ENCODE measurements at places on chromosomes 2 and 18. TPM values are rescaled to one million over a fixed set of nuclear protein-coding genes. Genes with fewer than 3 reads are reported as not detected.

The MYO5B gene
- 0.13 TPM for total RNA-seq

The CNTNAP5 gene
- not detected for total RNA-seq

The SNTG2 gene
- not detected for total RNA-seq

The FIGN gene
- 2.8 TPM for total RNA-seq

The FBXO15 gene
- total RNA-seq, result 1.3 TPM

The ERFE gene
- total RNA-seq, result not detected

The ST6GAL2 gene
- 0.42 TPM for total RNA-seq

The CERKL gene
- total RNA-seq, result 0.09 TPM

The SPDYA gene
- not detected for total RNA-seq

The PAIP2B gene
- 0.17 TPM for total RNA-seq

DNA sequence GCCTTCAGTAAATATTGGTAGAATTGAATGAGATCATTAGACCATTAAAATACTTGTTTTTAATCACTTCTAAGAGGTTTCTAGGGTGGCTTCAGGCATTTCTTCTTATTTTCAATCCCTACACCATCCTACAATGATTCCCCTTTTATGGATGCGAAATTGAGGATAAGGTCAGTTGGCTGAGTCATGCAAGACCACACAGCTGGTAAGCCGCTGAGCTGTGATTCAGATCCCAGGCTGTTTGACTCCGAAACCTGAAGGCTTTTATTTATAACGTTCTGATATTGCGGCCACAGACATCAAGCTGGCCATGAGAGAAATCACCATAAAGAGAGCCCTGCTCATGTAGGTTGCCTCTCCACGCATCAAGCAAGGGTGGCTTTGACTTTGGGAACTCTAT lies 133.4 kb downstream of the VAPA start:
- H3K4me1 ChIP-seq, result peaks cover 21% of the 10 kb centered on the region
- H3K27ac ChIP-seq, result no peak overlapping the region
- H3K36me3 ChIP-seq, result peaks cover 4% of the 10 kb centered on the region

GRCh38 chr18:26468931-26469340 lies 79.4 kb downstream of the KCTD1 start:
- peaks cover 21% of the 10 kb centered on the region for H3K36me3 ChIP-seq
- H3K27ac ChIP-seq, result no peak overlapping the region
- peaks cover 24% of the 10 kb centered on the region for H3K4me1 ChIP-seq
- no peak overlapping the region for H3K4me3 ChIP-seq
- H3K27me3 ChIP-seq, result no peaks in the 10 kb centered on the region
- DNase-seq, result no peak

DNA sequence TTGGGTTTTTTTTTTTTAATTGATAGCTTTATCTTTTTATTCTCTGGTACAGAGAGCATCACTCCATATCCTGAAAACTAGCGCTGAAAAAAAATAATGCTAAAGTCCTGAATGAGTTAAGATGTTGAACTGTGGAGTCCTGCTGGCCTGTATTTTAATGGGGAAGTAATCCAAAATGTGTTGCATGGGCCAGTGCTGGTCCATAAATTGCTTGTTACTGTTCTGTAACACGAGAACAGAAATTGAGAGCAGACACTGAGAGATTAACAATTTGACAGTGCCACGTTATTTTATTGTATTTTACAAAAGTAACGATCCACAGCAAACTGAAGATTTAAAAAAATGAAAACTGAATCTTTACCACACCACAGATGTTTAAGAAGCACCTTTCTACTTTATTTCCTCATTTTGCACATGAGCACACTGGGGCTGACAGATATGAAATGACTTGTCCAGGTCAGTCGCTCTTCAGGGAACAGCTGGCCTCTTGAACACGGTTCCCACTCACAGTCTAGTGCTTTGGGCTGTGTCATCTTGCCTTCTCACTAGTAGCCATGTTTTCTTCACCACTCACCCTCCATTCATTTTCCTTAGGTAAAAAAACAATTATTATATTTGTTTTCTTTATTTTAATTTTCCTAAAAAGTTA lies 35.3 kb downstream of the ZCCHC2 start:
- H3K36me3 ChIP-seq, result peaks cover 23% of the 10 kb centered on the region
- H3K27ac ChIP-seq, result no peak overlapping the region
- no peak for DNase-seq
- H3K27me3 ChIP-seq, result no peaks in the 10 kb centered on the region

DNA sequence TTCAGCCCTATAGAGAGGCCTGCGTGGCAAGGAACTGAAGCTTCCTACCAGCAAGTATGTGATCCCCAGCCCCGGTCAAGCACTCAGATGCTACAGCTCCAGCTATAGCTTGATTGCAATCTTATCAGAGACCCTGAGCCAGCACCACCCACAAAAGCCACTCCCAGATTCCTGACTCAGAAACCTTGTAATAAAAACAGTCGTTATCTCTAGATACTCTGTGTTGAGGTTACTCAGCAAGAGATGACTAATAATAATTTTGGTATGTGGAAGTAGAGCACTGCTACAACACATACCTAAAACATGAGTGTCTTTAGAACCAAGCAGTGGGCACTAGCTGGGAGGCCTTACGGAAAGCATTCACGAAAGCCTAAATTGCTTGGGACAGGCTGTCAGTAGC lies 216.9 kb downstream of the UXS1 start:
- peaks cover 32% of the 10 kb centered on the region for H3K36me3 ChIP-seq
- peak overlapping the region; percentile 39 for H3K4me3 ChIP-seq
- peaks cover 14% of the 10 kb centered on the region for H3K27me3 ChIP-seq

GRCh38 chr2:156430980-156431358 lies 5.2 kb upstream of the GPD2 start:
- H3K36me3 ChIP-seq, result no peaks in the 10 kb centered on the region
- peaks cover 4% of the 10 kb centered on the region for H3K27me3 ChIP-seq
- H3K4me1 ChIP-seq, result peaks cover 32% of the 10 kb centered on the region
- peak overlapping the region; percentile 85 for H3K27ac ChIP-seq
- DNase-seq, result peak; percentile 53

DNA sequence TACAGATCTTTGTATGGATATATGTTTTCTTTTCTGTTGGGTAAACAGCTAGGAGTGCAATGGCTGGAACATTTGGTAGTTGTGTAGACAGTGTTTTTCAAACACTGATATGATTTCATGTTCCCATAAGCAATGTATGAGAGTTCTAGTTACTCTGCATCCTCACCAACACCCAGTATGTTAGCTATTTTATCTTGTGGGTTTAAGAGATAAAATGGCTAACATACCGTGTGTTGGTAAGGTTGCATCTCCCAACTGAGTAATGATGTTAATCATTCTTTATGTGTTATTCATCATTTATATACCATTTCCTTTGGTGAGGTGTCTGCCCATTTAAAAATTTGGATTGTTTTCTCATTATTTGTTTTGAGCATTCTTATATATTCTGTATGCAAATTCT lies 65.7 kb downstream of the LYPD6B start:
- H3K36me3 ChIP-seq, result peaks cover 47% of the 10 kb centered on the region
- H3K27me3 ChIP-seq, result no peaks in the 10 kb centered on the region
- H3K4me3 ChIP-seq, result no peak overlapping the region
- DNase-seq, result no peak

GRCh38 chr2:116582850-116583249 lies 1231.6 kb upstream of the DDX18 start:
- no peak overlapping the region for H3K4me3 ChIP-seq
- no peak overlapping the region for H3K27ac ChIP-seq
- no peaks in the 10 kb centered on the region for H3K4me1 ChIP-seq
- no peak for DNase-seq

GRCh38 chr2:189124175-189124574 lies 55.4 kb downstream of the COL5A2 start:
- H3K36me3 ChIP-seq, result peaks cover 65% of the 10 kb centered on the region
- H3K27ac ChIP-seq, result peak overlapping the region; percentile 75
- peaks cover 94% of the 10 kb centered on the region for H3K4me1 ChIP-seq
- H3K27me3 ChIP-seq, result peaks cover 2% of the 10 kb centered on the region
- peak overlapping the region; percentile 43 for H3K4me3 ChIP-seq

DNA sequence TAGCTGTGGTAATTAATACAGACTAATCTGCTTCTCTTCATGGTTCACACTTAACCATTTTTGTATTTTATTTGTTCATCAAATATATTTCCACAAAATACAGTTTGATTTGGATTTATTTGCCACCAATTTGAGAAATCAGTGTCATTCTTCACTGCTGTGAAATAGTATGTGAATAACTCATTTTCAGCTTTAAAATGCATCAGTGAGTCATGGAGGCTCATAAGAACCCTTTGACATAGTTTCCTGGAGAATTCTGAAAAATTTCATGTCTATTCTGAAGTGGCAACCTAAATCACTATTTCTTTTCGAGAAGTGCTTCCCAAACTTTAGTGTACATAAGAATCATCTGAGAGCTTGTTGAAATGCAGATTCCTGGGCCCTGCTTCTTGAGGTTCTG lies 1026.7 kb upstream of the ACVR2A start:
- H3K27me3 ChIP-seq, result no peaks in the 10 kb centered on the region
- H3K4me3 ChIP-seq, result no peak overlapping the region
- no peak overlapping the region for H3K27ac ChIP-seq
- H3K36me3 ChIP-seq, result no peaks in the 10 kb centered on the region
- no peaks in the 10 kb centered on the region for H3K4me1 ChIP-seq

GRCh38 chr2:1709946-1710560 lies 34.3 kb downstream of the PXDN start:
- H3K27me3 ChIP-seq, result peaks cover 2% of the 10 kb centered on the region

Measured in HFFc6 (cell line).